ENCODE measurements at places on chromosomes 11 and 22.
A peak's percentile ranks its signal among the peaks of the same experiment; 100 is the strongest.

- no peak for DNase-seq
Observed at GRCh38 chr22:42404266-42404665, 27.9 kb downstream of the NFAM1 start.

GRCh38 chr11:130672911-130673310, 224.5 kb downstream of the ADAMTS15 start:
- DNase-seq: peak; percentile 77

GRCh38 chr11:134667505-134667904, 255.5 kb upstream of the B3GAT1 start:
- DNase-seq: no peak

GRCh38 chr11:6418557-6419008, 311 bp downstream of the APBB1 start:
- no peak for DNase-seq

GRCh38 chr11:34639545-34639944, 18.7 kb downstream of the EHF start:
- peak; percentile 76 for DNase-seq

DNA sequence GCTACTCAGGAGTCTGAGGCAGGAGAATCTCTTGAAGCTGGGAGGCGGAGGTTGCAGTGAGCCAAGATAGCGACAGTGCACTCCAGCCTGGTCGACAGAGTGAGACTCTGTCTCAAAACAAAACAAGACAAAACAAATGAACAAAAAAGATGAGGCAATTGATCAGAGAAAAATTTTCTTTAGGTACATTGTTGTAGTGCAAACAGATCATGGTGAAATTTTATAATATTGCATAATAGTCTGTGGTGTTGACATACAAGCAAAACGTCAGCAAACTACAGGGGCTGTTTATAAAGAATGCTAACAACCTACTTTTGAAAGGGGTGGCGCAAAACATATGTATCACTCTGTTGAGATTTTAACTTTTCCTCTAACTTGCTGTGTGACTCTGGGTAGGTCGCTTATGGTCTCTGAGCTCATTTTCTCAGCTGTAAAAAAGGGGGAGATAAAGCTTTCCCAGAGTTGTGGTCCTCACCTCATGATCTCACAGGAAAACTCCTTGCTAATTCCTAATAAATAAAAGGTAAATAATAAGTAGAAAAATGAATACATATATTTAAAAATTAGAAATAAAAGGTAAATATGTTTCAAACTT, 64.8 kb upstream of the NUP160 start:
- no peak for DNase-seq

DNA sequence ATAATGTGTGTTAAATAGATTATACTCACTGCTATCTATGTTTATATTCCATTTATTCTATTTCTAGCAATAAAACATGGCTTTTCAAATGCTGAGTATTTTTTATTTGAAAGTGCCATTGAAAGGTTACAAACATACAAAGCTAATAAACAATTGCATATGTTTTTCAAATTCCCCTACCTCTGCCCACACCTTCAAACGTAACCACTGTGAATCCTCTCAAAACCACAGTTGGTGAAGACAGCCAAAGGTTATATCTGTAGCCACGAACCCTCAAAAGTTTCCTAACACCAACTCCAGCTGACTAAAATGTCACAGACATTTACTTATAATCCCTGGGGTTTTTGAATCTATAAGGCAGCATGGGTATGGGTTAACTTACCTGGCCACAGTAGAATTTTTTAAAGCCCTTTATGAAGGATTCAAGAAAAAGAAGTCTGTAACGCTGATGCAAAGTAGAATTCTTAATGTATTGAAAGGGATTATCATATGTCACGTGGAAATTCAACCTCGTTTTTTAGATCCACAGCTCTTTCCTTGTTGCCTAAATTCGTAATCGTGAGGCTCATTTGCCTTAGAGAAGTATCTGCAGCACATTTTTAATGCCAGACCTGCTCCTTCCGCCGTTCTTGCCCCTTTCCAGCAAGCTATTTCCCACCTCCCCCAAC, 122.5 kb upstream of the ZC3H12C start:
- peak; percentile 59 for DNase-seq

- DNase-seq: no peak
Observed at GRCh38 chr11:80616070-80616800, 1175.4 kb upstream of the TENM4 start.

- DNase-seq: peak; percentile 25
Observed at GRCh38 chr22:26143806-26144325, 25.4 kb upstream of the SEZ6L start.

DNA sequence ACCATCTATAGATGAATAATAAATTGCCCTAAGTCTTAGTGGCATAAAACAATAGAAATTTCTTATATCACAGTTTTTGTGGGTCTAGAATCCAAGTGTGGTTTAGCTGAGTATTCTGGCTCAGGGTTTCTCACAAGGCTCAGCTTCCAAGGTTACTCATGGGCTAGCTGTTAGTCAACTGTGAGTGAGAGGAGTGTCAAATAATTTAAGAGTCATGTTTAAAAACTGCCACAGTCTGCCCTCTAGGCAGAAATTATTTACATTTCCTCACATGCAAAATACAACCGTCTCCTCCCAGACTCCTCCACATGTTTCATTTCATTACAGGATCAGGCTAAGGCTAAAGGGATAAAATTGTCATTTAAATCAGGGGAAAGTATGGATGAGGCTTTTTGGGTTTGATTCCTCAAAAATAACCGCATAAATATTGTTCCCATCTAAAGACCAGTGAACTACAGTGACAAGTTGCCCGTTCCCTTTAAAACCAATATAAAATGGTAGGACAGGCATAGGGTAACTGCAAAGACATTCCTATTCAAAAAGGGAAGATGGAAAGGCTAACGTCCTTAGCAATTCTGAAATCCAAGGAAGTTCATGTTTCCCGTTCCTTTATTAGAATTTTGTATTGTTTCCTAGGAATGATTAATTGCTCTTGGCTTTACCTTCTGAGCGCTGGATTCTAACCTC, 324.3 kb downstream of the DYNC2H1 start:
- peak; percentile 95 for DNase-seq

- no peak for DNase-seq
Observed at GRCh38 chr11:80798174-80798573, 1357.3 kb upstream of the TENM4 start.

DNA sequence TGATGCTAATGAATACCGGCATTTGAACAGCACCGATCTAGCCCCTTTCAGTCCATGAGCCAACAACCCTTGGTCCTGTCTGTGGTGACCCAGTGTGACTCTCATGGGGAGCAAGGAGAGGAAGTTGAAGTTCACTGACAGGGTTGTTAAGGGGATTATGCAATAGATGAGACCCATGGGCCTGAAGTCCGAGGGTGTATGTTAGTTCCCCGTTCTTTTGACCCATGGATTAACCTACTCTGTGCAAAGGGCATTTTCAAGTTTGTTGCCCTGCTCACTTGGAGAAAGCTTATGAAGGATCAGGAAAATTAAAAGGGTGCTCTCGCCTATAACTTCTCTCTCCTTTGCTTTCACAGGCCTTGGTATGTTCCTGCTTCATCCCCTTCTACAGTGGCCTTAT, 4.9 kb downstream of the PNPLA3 start:
- no peak for DNase-seq

- peak; percentile 77 for DNase-seq
Observed at GRCh38 chr11:33808228-33808828, 34.0 kb upstream of the FBXO3 start.

GRCh38 chr11:117646411-117646810, 150.6 kb downstream of the DSCAML1 start:
- DNase-seq: no peak

GRCh38 chr11:66789097-66789890, 53.9 kb upstream of the RCE1 start:
- DNase-seq: peak; percentile 81

DNA sequence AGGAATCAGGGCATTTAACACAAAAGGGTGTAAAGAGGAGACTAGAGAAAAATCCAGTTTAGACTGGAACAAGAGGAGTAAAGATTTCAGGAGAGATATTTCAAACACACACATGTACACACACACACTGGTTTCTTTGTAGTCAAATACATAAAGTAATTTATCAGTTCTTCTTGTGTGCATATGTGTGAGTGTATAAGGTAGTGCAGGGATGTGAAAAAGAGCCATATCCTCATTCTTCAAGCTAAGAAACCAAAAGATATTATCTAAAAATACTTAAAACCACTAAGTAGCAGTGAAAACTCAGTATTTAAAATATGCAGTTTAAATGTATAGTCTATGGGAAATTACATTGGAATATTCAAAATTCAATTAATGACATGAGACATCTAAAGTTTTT, 52.5 kb upstream of the CARD18 start:
- DNase-seq: no peak

Measured in M059J (cell line).